Activated CD4-positive, alpha-beta T cell treated with anti-CD3 and anti-CD28 coated beads for 36 hours (primary cell): ENCODE measurements at places on chromosomes 3 and 15.

DNA sequence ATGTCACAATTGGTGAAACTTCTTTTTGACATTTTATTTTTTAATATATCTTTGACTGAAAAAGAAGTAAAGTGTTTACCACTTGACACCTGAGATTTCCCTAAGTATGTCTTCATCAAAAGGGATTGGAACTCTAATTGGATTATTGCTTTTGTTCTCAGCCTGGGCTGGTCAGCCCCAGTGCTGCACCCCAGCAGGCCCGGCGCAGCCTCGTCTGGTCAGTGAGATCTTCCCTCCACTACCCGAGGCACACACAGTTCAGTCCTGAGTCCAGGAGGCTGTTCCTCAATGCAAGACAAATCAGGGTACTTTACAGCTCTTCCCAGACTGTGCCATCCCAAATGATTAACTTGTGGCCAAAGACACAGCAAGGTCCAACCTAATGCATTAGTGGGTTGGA is 146.9 kb upstream of the SEMA6D start:
- no peak for DNase-seq

- no peak for DNase-seq
Measured at GRCh38 chr15:93348711-93349545, 259.9 kb upstream of the RGMA start.

DNA sequence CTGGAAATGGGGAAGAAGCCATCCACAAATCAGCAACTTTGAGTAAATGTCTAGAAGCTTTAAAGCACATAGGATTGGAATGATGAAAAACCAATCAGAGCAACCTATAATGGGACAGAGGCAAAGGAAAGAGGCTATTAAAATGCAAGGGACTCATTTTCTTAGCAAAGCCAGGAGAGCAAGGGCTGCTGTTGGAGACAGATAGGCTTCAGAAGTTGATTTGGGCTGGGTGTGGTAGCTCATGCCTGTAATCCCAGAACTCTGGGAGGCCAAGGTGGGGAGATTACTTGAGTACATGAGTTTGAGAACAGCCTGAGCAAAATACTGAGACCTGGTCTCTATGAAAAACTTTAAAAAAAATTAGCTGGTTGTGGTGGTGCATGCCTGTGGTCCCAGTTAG is 16.1 kb downstream of the ERICH6 start:
- no peak for DNase-seq

DNA sequence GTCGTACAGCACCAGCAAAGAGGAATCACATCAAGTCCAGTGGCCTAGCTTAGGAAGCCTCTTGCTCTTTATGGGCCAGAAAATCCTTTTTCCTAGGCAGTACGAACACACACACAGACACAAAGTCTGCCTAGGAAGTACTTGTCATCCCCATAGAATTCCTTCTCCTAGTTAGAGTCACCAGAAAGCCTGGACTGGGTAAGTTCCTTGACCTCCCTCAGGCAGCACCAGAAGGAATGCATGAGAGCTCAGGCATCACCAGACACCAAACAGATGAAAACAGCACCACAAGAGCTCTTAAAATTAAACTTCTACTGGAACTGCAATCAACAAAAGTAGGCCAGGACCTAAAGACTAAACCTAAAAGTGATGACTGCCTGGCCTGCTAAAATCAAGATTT is 192.9 kb upstream of the CCDC54 start:
- no peak for DNase-seq

DNA sequence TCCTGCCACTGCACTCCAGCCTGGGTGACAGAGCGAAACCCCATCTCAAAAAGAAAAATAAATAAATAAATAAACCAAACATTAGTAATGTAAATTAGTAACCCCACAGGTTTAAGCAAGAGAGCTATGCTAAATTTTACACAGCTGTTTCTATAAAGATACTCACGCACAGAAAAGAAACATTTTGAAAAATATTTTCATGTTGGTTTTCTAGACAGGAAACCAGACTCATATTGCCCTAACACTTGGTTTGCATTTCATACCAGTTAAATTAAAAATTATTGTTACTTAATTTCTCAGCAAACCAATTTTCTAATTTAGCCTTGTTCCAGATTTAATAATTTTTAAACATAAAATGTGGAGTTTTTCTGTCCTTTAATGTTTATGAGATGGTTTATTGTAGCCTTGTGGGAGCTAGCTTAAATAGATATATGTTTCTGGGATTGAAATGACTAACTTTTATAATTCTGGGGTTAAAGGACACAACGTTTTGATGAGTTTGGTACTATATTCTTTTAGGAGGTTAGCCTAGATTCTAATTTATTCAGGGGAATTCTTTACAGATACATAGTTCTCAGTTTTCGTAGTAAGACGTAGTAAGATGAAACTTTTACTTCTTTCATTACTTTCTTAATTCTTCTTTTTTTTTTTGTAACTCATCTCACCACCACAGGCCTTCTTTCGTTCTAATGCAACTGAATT is 42.6 kb upstream of the SLC4A7 start:
- no peak for DNase-seq

- DNase-seq, result peak; percentile 28
Measured at GRCh38 chr15:70152070-70152480, 54.4 kb upstream of the TLE3 start.

- no peak for DNase-seq
Measured at GRCh38 chr3:119817583-119818363, 35.9 kb downstream of the NR1I2 start.

DNA sequence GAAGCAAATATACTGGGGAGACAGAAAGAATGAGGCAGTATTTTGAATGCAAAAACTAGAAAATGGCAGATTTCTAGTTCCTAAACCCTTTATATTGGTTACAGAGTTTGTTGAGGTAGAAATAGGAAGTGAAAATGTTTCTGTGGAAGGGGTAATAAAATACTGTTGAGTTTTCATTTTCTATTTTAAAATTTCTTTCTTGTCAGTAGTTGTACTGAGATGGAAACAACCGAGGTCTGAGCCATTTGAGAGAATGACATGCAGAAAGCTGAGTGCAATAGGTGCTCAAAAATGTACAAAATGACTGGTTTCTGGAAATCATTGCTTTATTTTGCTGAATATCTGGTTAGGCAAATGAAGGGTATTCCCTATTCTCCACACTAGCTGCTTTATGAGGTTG is 361.4 kb downstream of the CHL1 start:
- DNase-seq, result no peak

DNA sequence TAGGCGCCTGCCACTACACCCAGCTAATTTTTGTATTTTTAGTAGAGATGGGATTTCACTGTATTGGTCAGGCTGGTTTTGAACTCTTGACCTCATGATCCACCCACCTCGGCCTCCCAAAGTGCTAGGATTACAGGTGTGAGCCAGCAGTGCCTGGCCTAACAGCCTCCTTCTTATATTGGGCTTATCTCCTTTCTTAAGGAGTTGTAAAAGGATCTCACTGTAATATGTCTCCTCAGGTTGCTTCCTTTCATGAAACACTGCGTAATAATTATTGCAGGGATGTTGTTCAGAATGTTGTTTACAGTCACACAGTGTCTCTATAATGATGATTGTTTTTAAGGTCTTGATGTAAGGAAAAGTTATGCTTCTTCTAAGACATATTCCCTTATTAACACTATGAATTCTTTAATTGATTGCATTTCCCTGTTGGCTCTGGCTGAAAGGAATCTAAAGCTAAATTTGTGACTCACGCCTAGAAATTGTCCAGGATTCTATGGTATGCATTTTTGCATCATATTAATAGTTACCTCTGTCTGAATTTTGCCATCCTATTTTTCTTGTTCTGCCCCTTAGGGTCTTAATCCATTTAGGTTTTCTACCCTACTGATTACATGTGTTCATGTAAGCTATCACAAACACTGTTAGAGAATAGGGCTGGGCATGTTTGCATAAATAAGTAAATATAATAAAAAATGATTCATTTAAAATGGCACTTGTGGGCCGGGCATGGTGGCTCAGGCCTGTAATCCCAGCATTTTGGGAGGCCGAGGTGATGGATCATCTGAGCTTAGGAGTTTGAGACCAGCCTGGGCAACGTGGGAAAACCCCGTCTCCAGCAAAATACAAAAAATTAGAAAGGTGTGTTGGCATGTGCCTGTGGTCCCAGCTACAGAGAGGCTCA is 24.5 kb upstream of the RNF111 start:
- DNase-seq, result no peak

GRCh38 chr15:88231909-88232644 is 24.5 kb downstream of the NTRK3 start:
- DNase-seq, result no peak

- DNase-seq, result no peak
Measured at GRCh38 chr3:64584179-64584578, 103.6 kb downstream of the ADAMTS9 start.

- peak; percentile 36 for DNase-seq
Measured at GRCh38 chr3:196886144-196886543, 18.4 kb downstream of the SENP5 start.

DNA sequence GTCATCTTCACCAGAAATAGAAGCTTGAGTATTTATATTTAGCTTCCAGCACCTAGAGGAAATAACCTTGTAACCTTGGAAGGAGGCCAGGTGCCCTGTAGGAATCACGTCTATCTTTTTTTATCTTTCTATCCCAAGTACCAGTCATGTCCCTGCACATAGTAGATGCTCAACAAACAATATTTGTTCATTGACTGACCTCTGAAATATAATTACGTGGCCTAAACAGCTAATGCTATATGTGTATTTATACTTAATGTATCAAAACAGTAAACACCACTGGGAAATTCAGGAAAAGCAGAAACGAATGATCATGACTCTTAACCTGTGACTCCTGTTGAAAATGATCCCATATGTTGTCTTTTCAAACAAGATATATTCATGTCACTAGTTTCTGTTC is 97.9 kb upstream of the ADAMTSL3 start:
- DNase-seq, result no peak

GRCh38 chr3:186823386-186823785 is 17.1 kb upstream of the RFC4 start:
- DNase-seq, result no peak

DNA sequence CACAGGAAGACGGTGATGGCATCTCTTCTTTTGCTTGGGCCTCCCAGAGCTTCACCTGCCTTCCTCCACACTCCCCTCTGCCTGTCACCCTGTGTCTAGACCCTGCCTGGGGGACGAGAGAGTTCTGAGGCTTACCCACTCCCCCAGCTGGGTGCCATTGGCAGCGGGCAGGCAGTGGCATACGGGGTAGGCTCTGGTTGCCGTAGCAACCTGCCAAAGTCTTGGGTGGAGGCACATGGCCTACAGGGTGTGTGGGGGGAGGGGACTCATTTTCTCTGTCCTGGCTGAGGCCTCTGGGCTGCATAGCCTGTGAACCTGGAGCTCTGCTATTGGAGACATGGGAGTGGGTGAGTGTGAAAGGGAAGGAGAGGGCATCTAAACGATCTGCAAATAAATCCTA is 4.4 kb downstream of the INSYN1 start:
- no peak for DNase-seq

DNA sequence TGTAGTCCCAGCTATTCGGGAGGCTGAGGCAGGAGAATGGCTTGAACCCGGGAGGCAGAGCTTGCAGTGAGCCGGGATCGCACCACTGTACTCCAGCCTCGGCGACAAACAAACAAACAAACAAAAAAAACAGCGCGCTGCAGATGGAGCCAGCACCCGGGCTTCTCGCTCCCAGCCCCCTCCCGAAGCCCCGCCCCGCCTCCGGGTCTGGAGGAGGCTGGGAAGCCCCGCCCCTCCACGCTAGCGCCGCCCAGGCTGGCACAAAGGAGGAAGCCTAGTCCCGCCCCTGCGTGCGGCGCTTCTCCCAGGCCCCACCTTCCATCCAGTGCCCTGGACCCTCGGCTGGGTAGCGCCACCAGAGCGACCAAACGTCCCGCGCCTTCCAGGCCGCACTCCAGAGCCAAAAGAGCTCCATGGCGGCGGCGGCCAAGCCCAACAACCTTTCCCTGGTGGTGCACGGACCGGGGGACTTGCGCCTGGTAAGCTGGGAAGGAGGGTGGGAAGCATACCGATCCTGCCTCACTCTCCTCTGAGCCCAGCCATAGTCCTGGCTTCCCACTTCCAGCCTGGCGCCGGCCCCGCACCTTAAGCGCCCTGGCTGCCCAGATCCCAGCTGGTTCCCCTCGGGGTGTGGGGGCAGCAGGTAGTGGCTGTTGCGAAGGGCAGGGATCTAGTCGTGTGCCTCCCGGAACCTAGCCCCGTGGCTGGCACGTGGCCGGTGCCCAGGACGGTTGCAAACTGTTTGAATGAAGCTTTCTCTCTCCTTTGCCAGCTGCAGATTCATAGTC is at the start of gene SORD:
SORD (plus strand) TSS at position 325 of the 788 bp plus-strand sequence; CDS start at position 414, 89 bp downstream.
- DNase-seq, result peak; percentile 96

- no peak for DNase-seq
Measured at GRCh38 chr15:83430441-83430840, 16.7 kb upstream of the SH3GL3 start.

DNA sequence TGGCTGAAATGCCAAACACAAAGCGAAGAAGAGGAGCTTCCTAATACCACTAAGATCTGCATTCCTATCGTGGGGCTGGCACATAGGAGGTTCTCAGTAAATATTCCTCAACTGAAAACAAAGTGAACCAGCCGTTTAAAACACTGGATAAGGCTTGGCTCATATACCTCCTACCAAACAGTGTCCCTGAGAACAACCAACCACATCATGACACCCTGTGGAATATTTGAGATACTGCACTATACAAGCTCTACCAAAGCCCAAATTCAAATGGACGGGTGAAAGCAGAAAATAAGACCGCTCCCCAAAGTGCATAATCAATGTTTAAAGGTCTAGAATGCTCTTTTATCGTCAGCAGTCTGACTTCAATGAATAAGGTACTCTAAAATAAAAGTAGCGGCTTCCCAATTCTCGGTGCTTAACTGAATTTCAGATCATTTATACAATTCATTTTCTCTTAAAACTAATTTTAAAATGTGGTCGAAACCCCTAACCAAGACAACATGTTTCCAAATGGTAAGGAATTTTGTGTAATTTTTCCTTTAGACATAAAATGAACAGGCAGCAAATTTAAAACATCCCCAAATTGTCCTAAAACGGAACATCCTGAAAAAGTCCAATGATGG is 425.8 kb downstream of the ERC2 start:
- DNase-seq, result no peak

DNA sequence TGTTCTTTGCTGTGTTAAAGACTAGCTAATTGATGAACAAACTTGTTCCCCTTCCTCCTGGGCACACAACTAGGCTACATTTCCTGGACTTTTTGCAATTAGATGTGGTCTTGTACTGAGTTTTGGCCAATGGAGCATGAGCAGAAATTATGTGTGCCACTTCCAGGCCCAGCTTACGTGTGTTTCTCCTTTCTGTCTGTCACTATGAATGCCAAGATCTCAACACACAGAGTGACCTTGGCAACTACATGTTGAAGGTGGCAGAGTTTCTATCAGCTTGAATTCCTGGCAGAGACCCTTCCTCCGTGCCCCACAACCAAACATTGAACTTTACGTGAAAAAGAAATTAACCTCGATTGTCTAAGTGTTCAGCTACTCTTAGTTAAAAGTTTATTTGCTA is 81.7 kb upstream of the PIAS1 start:
- no peak for DNase-seq

GRCh38 chr3:57559526-57559925 is 3.5 kb downstream of the PDE12 start:
- DNase-seq, result no peak

- DNase-seq, result no peak
Measured at GRCh38 chr3:45066109-45066801, 40.2 kb downstream of the CLEC3B start.

GRCh38 chr3:177186306-177186705 is 11.0 kb downstream of the TBL1XR1 start:
- DNase-seq, result no peak
